ENCODE measurements at places on chromosomes 3 and 15.

- no peak for DNase-seq
Measured at GRCh38 chr15:92462424-92463125, 68.9 kb downstream of the ST8SIA2 start.

DNA sequence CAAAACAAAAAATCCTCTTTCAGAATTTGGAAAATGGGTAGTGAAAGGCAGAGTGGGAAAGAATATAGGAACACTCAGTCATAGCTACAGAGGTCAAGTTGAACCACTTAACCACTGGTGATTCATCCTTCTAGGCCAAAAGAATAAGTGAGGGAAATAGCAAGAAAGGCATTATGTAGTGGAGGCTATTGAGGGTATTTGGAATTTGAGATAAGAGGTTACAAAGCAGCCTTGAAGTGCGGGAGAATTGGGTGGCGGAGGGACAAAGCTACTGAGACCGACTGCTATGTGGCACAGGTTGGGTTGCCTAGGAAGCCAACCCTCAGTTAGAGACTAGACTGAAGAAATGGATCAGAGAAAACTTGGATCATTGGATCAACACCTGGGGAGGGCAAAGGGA is 109.5 kb downstream of the SYNPR start:
- no peak for DNase-seq

DNA sequence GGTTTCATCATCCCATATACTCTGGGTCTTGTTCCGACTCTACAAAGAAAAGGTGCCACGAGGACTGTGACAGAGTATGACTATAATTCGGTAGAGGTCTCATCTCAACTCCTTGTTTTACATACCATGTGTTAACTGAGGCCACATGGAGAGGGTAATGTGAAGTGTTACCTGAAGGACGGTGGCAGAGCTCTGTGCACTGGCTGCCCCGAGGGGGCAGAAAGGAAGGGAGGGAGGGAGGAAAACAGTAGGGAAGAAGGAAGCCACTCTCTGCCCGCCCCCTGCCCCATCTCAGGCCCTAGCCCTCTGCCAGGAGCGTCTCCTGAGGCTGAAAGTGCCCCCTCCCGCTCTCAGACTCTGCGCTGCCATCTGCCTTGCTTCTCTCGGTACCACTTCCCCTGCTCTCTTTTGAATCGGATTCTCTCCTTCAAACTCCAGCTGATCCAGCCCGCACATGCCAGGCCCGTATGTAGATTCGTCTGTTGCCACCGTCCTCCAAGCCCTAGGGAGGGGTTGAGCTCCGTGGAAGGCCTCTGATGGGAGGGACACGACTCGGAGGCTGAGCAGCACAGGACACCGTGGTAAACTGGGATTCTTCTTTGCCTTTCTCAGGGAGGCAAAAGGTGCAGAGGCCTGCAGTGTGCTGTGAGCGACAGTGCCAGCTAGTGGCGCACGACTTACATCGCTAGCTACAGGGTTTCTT is 70.5 kb upstream of the ATP10A start:
- DNase-seq = peak; percentile 89

DNA sequence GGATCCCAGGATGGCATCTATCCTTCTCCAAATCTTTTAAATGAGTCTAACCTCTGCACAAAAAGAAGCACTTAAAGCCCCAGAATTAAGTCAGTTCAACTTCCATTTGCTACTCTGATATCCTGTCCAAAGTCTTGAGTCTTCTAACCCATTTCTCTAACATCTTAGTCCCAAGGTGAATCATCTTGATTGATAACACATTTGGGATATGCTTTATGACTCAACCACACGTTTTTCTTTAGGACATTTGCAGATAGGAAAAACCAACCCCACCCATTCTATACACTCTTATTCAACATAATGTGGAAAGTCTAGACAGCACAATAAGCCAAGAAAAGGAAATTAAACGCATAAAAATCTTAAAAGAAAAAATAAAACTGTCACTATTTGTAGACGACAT is 18.8 kb upstream of the TEX9 start:
- DNase-seq = no peak

DNA sequence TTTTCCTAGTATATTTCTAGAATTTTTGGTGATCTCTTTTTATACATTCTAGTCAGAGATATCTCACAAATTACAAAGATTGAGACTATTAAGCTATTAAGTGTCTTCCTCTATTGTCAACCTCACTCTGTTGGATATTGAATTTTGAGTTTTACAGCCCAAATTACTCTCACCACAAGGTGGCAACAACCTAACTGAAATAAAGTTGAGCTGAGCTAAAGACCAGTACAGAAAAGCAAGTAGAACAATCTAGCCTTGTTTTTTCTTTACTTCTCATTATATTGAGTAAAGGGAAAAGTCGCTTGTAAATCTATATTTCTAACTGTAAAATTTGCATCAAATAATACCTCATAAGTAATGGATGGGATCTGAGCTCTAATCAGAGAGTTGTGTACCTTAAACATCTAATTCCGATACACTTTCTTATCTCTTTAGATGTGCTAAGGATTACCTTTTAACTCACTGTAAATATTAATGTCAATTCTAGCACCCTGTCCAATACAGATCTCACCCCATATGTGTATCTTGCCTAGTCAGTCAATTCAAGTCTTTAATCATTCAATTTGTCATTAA is 13.6 kb upstream of the COMMD2 start:
- no peak for DNase-seq

GRCh38 chr3:141394560-141394959 is 26.3 kb downstream of the ZBTB38 start:
- DNase-seq = no peak

DNA sequence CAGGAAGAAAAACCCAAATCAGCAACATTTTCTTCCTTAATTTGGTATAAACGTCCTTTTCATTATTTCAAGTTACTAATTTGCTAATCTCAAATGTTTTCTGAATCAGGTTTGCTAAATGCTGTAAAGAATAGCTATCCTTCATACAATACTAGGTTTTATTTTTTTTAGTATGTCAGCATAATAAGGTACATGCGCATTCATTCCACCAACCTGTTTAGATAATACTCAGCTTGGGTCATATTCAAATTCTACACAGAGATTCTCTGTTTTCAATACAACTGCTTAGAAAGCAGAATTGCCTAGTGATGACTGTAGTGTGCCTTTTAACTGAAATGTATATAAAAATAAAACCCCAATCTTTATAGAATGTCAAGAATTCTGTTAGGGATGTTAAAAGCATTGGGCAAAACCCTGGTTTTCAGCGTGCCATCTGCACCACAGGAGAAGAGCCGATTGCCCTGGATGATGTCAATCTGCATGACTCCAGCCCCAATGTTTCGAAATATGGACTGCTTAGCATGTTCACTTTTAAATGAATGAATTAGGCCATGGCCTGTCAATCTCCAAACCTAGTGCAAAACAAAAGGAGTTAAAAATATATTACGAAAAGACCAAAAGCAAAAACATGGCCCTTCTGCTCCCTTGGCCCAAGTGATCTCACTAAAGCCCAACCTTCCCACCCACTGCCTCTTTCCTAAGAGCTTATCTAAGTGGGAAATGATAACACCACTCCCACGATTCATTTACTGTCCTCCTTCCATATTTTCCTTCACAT is 107.4 kb downstream of the GLDN start:
- no peak for DNase-seq

- no peak for DNase-seq
Measured at GRCh38 chr3:9026320-9027045, 63.2 kb upstream of the RAD18 start.

DNA sequence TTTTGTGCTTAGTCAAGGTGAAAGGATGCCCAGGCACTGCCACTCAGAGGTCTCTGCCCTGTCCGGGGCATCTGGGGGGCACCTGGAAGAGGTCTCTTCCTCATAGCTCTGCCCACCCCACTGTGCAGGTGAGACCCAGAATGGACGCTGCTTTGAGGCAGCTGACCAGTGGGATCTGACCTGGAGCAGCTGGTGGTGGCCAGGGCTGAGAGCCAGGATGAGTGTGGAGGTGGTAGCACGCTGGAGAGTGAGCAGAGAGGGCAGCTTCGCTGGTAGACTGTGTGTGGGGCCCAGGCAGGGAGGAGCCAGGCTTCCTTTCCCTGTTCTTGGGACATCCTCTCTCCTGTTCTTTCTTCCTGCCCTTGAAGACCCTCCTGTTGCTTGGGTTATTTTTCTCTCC is 32.2 kb upstream of the PLA2G4E start:
- DNase-seq = peak; percentile 81

DNA sequence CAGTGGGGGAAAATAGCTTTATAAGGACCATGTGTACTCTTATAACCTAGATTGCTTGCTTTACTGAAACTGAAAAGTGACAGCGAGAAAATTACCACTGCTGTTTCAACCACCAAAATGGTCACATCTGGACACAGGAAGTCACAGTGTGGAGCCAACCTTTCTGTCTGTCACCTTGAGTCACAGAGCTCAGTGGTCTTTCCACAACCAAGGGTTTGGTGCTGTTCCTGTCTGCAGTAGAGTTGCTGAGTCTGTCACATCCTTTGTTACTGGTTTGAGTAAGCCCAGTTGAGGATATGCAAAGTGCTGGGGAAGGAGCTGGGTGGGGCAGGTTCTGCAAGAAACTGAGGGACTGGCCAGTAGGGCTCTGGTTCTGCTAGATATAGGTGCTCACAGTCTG is 139.1 kb upstream of the EIF1B start:
- no peak for DNase-seq

DNA sequence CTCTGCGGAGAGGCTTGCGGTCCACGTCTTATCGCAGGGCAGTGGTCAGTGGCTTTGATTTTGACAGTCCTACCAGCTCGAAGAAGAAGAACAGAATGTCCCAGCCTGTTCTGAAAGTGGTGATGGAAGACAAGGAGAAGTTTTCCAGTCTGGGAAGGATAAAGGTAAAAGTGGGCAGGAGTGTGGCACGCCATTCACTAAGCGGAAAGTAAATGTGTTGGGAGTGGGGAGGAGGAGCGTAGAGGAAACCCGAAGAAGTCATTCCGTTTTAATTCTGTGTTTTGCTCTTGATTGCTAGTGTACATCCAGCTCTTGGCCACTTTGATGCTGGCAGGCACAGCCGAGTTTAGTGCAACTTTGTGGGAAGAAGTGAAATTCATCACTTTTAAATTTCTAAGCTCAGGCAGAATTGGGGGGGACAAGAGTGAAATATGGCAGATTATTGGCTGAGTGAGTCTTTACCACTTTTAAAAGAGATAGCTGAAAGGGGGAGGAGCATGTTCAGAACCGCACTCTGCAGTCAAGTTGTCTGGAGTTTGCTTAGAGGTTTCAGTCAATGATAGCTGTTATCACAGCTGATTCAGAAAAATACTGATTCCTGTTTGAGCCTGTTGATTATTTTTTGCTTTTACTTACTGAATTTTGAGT is 1.8 kb downstream of the ARHGEF26 start:
- no peak for DNase-seq

DNA sequence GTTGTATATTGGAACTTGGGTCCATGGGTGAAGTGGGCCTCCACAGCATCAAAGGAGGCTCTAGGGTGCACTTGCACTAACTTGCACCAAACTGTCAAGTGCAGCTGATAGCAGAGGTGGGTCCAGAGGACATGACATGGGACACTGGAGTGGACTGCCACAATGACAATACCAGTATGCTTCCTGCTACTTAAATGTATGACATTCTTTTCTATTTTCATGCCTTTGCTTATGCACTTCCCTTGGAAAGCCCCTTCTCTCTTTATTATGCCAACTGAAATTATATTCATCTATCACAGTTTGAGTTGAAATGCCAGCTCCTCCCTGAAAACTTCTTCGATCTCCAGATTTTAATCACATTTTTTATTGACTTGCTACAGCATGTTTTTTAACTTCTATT is 101.8 kb downstream of the CFAP20DC start:
- no peak for DNase-seq

DNA sequence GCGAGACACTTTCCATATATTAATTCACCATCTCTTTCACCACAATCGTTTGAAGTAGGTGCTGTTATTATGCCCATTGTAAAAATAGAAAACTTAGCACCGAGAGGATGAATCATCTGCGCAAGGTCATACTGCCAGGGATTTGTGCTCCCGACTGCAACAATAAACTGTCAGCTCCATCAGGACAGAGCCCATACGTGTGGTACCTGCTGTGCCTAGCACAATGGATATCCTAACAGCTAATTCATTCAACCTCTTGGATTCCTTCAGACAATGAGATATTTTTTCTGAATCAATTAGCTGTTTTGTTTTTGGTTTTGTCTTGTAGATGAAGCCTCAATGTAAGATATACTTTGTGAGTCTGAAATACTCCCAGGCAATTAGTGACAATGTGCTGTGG is 32.3 kb upstream of the PROK2 start:
- DNase-seq = no peak

DNA sequence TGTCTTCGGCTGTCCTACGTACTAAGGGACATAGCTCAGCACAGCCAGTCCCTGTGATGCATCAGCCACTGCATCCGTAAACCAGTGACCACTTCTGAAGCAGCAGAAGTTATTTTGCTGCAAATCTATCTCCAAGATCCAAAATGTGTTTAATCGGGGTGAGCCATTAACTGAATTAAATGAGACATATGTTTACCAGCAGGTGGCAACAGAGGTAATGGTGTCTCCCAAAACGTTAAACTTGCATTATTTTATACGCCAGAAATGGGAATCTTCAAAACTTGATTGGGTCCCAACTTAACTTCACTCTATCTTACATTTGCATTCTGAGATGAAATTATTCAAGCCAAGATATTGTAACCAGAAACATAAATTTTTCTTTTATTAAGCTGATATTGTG is 75.3 kb upstream of the BOC start:
- DNase-seq = no peak

- no peak for DNase-seq
Measured at GRCh38 chr3:184805351-184806038, 6.5 kb upstream of the VPS8 start.

DNA sequence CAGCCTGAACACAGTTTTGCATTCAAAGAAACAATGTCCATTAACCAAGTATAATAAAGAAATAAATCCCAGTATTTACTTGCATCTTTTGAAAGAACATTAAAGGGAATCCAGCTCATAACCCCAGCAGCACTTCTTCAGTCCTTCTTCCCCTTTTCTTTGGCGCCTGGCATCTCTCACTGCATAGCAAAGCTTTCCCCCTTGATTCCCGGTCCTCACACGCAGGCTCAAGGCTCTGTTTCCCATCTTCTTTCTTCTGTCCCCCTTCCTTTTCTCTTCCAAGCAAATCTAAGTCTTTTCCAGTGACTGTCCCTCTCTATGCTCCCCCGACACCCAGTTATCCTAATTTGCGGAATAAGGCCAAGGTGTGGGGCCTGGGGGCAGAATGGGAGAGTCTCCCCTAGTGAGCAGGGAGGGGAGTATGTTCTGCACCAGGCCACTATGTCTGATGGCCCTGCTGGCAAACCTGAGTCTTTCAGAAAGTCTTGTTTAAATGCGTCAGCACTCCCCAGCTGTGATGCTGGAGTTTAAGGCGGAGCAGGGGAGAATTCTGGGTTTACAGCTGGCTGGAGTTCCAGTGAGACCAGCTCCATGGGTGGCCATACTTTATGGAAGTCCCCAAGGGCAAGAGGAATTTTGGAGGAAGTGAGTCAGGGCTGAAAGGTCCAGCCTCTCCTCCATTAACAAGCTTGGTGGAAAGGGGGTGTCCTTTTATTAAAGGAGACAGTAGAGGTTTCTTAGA is 42.1 kb downstream of the GOLGA6A start:
- peak; percentile 91 for DNase-seq

Measured in osteocyte (in vitro differentiated cells).